Glomerular endothelial cell (primary cell): ENCODE measurements at places on chromosomes 7 and 10.

DNA sequence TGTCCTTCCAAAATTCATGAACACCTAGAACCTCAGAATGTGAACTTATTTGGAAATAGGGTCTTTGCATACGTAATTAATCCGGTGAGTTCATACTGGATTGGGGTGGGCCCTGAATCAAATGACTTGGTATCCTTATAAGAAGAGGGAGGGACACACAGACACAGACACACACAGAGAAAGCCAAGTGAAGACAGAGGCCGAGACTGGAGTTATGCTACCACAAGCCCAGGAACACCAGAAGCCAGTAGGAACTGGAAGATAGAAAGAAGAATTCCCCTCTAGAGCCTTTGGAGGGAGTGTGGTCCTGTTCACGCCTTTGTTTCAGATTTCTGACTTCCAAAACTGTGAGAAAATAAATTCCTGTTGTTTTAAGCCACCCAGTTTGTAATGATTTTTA, 17.1 kb upstream of the PHF14 start:
- DNase-seq, result no peak

- DNase-seq, result no peak
Measured at GRCh38 chr10:87579563-87579962, 74.9 kb downstream of the MINPP1 start.

- no peak for DNase-seq
Measured at GRCh38 chr7:142445019-142445686, 187.3 kb upstream of the PRSS58 start.

DNA sequence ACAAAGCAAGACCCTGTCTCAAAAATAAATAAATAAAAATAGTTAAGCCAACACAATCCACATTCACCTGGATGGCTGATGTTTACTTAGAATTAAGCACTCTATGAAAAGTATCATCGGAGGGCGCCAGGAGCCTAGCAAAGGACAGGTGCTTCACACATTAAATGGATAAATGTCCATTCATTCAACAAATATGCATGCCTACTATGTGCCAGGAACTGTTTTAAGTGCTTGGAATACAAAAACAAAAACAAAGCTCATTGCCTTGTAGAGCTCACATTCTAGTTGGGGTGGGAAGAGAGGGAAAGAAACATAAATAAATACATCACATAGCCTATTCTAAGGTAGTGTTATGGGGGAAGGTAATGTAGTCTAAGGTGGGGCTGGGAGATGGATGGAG, 4.1 kb downstream of the BAIAP2L1 start:
- no peak for DNase-seq

- no peak for DNase-seq
Measured at GRCh38 chr7:154375956-154376355, 323.8 kb downstream of the DPP6 start.

GRCh38 chr7:73650524-73650923, 17.1 kb upstream of the VPS37D start:
- DNase-seq, result no peak

DNA sequence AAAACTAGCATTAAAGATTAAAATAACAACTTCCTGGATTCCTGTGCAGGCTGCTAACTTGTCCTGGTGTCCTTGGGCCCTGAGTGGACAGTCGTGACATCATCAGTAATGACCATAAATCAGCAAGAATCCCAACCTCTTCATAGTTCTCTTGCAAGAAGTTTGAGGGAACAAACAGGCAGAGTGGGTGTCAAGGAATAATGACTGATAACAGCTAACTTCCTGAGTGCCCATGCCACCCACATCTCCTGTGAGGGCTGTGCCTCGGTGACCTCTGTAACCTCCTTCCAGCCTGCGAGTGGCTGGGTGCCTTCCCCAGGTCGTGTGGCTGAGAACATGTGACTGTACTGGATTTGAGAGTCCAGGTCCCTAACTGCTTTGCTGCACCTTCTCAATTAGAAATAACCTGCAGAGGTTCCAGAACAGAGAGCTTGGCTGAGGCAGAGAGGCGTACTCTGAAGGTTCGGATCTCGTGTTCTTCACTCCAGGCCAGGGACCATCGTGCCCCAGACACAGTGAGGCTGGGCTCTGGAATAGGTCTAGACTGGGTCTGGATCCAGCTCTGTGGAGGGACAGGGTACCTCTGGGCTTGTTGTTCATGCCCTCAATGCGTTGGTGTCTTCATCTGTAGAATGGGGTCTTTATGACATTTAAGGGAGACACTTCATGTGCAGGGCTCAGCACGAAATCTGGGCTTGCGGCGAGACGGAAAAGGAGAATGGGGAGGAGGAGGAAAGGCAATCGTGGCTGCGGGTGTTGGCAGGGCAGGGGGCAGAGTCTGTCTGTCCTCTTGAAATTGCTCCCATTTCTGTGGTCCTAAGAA, 313.1 kb upstream of the ZNF32 start:
- no peak for DNase-seq

DNA sequence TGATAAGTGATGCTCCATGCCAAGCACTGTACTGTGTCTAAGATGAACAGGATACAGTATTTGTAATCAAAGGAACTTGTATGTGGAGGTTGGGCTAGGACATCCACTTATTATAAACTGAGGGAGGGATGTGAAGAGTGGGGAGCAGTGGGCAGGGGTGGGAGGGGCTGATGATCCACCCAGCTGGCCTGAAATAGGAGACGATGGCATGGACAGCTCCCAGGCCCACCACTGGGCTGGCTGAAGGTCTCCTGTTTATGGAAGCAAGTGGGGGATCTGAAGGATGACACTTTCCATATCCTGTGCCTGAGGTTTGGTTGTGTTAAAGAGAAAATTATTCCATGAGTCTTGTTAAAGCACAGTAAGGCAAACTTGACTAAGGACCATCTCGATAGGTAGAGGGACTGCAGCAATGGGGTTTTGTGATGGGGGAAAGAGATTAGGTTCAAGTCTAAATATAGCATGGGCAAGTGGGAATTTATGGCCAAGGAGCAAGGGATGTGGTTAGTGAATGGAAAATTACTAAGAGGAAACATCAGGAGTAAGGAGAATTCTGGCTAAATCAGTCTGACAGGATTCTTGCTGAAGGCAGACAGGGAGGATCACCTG, 124.6 kb downstream of the CCNY start:
- no peak for DNase-seq

DNA sequence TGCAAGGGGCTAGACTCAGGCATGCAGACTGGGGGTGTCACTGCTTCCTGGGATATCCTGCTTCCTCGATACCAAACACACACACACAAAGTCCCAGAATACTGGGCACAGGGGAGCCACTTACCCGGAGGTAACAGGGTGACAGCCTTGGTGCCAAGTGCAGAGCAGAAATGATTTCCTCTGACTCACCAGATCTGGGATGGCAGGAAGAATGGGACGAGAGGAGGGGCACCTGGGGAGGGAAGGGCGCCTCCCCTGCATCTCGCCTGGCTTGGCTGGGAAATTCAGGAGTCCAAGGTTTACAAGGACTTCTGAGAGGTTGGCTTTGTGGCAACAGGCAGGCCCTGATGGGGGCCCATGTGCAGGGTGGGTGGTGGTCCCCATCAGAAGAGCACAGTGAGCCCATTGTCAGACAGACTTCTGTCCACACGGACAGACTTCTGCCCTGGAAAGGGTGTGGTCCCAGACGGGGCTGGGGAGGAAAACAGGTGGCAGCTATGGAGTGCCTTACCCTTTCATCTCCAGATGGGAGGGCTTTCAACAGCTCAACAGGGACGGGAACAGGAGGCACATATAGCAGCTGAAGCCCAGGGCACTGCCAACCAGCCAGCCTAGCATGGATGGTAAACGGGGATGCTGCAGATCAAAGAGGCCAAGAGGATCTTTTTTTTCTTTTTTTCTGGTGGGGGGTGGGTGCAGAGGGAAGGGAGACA, 9.7 kb upstream of the CCL24 start:
- no peak for DNase-seq

- no peak for DNase-seq
Measured at GRCh38 chr7:113799896-113800295, 118.9 kb downstream of the PPP1R3A start.

GRCh38 chr10:49414496-49414895, 18.6 kb upstream of the DRGX start:
- no peak for DNase-seq
